ENCODE measurements at places on chromosomes 5 and 9.

- no peak for DNase-seq
These were observed 269.0 kb upstream of the RGMB start for GRCh38 chr5:98504505-98504904.

- DNase-seq = no peak
These were observed 159.5 kb upstream of the IL12B start for GRCh38 chr5:159489779-159490178.

DNA sequence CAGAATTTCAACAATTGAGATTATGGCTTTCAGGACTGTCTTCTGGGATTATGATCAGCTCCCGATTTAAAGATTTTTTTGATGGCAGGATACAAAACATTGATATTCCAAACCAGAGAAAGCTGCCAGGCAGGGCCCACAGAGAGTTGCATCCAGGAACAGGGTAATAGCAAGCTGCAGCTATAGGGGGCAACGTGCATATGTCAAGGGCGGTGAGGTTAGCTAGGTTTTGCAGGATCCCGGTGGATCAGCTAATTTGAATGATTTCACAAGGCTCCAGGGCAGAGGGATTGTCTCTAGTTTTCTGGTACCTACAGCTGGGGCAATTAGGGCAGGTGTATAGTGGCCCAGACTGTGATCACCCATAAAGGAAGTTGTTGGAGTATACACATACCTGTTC lies 339.4 kb downstream of the CHSY3 start:
- DNase-seq = no peak

DNA sequence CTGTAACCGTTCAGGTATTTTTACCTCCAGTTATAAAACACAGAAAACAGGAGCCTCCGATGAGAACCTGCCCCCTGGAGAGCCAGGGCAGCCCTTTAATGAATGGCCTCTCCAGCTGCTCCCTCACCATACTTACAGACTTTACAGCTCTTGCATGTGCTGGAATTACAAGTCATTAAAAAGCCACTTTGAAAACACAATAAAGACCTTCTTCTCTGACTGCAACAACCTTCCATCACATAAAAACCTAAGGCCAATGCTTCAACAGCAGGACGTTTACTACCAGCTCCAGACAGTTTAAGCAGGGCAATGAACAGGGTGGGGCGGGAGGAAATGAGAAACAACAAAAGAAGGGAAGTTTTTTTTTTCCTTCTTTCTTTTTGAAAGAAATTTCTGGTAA lies 213.8 kb downstream of the MLLT3 start:
- no peak for DNase-seq

GRCh38 chr5:111172504-111172903 lies 51.7 kb upstream of the CAMK4 start:
- peak; percentile 7 for DNase-seq

GRCh38 chr9:114721491-114722079 lies 39.6 kb upstream of the TEX48 start:
- no peak for DNase-seq

DNA sequence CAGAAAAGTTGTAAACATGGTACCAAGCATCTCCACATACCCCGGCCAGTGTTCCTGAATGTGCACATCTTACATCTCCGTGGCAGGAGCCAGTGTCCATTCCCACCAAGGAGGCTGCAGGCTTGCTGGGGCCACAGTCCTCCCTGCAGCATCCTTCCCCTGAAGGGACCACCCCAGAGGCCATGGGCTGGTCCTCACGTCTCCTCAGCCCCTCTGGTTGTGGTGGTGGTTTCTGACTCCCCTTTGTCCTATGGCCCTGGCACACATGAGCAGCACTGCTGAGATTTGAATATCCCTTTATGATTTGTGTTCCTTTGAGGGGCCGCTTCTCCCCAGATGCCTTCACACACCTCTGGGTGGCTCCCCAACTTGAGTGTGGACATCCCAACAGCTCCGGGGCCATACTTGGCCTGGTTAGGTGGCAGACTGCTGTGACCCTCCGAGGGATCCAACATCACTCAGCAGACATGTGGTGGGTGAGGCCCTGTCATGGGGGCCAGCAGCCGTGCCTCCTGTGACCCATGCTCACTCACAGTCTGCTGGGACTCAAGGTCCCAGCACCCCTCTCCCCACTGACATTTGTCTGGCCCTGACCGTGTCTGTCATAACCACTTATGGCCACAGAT lies 14.3 kb downstream of the PHF2 start:
- DNase-seq = no peak

GRCh38 chr5:146069780-146070099 lies 35.6 kb downstream of the PLAC8L1 start:
- DNase-seq = no peak

DNA sequence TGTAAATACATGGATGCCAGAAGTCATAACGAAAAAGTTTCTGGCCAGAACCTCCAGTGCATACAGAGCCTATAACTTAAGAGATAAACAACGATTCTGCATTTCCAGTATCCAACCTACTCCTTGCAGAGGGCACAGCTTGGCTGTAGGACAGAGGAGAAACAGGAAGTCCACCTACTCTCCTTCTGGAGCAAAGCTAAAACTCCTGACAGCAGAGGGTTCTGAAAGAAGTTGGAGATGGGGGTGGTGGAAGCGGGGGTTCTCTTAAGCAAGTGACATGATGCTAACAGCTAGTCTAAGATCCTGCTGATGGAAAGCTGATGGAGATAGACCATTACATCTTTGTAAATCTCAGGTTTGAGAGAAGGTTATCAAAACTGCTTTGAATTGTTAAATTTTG lies 35.5 kb upstream of the CTNNAL1 start:
- DNase-seq = no peak

GRCh38 chr5:11815481-11815880 lies 88.8 kb downstream of the CTNND2 start:
- no peak for DNase-seq

DNA sequence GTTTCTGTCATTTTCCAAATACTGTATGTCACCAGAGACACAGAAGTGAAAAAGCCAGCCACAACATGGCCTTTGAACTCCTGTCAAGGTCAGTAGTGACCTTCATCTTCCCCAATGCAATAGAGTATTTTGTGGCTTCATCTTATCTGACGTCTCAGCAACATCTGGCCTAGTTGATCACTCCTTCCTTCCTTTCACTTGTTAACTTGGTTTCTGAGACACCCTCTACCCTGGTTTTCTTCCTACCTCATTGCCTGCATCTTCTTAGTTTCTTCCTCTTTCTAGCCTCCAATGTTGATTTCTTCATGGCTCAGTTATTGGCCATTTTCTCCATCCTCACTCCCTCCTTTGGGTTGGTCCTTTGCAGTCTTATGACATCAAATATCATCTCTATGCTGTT lies 36.3 kb downstream of the GLIS3 start:
- DNase-seq = no peak

DNA sequence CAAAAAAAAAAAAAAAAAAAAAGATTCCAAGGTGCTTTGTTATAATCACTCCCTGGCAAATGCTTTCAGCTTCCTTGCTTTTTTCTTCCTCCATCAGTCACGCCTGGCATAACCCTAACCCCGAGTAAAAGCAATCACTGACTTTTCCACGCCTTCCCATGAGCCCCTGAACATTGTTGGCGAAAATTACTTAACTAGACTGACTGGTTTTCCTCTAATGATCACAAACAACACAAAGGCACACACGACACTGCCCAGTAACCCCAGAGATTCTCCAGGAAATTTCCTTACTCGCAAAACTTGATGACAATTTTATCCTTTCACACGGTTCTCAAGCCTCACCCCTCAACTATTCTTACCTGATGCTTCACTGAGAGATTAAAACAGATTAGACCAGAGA lies 11.4 kb upstream of the PTGR1 start:
- no peak for DNase-seq

DNA sequence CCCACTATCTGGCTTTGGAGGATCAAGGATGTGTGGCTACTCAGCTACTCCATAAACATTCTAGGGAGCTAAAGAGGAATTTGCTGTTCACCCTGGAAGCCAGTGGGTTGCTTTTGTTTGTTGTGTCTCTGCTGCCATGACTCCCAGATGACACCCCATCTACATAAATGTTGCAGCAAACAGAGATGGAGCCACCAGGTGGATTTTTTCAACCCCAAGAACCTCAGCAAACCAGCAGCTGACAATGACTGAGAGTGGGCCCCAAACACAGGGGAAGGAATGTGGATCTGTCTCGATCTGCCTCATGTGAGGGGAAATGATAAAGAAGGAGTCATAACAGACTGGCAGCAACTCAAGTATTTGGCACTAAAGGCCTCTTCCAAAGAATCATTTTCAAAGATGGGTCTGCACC lies 132.7 kb upstream of the TNC start:
- DNase-seq = no peak

DNA sequence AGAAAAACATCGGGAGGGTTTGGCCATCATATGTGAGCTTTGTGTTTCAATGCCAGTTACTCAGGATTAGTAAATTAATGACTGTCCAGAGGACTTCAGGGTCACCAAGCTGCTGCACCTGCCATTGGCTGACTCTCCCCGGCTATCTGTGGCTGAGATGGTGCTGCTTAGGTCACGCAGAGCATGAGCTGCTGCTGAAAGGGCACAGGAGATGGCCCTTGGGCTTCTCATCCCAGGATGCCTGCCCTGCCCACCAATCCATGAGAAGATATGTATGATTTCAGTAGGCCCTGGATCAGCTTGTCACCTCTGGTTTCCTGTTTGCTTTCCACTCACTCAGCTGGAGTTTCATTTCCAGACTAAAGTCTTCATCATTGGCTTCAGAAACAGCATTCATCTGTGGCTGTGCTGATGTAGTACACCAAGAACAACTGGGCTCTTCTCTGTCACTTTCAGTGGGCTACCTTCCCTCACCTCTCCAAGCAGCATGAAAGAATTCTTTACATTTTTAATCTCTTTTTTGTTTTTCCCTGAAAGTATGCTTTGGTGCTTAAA lies 2.4 kb upstream of the CATSPER3 start:
- DNase-seq = no peak

DNA sequence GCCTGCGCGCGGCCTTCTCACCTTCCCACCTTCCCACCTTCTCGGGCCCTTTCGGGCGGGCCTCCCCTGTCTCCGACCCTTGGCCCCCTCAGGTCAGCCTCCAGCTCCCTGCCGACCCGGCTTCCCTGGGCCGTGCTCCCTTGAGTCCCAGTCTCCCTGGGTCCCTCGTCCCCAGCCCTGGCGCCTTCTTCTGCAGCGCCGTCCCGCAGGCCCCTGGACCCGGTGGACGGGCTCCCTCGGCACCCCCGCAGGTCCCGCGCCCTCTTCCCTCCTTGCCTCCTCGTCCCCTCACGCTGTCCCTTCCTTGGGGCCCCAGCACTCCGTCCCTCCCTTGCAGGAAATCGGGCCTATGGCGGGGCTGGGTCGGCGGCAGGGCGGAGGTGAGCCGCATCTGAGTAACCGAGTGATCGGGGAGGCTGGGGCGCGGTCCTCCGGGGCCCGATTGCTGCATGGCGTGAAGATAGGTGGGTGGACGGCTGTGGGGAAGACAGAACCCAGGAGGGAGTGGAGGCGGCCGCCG lies 7.6 kb downstream of the ARPC5L start:
- no peak for DNase-seq

DNA sequence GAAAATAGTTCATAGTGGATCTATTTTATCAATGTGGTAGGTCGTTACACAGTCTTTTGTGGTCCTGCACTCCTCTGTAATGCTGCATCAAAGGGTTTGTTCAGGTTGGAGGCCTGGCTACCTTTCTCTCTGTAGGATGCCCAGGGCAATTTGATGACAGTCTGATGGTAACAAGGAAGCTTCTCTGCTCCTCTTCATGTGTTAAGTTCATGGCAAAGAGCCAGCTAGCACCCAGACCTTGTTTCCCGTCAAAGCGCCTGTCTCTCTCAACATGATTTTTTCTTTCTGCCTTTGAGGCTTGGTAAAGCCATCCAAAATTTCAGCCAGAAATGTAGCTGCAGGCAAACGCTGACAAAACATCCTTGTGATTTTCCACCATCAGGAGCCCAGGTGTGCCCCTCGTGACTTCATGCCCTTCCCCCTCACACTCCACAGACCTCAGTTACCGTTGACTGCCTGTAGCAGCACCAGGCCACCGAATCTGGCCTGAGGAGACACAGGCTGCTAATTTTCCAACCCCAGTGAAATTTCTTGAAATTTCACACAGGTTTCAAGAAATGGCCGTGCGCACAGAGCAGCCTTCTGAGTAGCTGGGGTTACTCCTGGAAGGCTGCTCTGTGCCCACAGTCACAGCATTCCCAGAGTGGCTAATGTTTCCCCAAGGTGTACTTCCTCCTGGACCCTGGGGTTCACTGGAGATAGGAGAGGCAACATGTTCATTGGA lies 292.7 kb downstream of the CWC27 start:
- DNase-seq = no peak

DNA sequence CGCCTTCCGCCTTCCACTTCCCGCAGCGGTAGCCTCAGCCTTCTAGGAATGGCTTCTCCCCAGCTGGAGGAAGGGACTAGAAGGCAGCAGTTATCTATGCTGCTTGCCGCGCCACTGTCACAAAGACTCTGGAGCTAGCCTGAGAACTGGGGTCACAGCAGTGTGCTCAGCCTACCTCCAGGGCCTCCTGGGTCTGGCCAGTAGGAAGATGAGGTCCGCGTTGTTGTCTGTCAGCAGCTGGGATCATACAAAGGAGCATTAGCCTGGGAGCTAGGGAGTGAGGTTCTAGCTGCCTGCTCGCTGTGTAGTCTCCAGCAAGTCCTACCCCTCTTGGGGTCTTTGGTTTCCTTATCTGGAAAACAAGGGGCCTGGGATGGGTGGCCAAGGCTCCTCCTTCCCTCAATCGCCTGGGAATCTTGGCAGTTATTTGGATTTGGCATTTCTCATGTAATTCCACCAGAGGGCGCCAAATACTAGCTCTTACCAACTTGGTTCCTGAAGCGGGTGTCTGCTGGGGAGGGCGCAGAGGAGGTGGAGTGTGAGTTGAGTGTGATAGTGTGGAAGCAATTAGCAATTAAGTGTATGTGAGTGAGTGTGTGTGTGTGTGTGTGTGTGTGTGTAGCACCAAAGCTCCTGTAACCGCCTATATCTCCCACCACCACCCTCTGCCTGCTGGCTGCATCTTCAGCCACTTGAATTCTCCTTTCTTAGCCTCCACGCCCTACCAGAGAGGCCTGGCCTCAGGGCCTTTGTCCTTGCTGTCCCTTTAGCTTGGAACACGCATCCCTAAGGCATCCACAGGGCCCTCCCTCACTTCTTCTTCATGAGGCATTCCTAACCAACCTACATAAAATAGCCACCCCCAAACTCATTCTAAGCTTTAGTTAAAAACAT lies 97.1 kb downstream of the ENTREP1 start:
- no peak for DNase-seq

DNA sequence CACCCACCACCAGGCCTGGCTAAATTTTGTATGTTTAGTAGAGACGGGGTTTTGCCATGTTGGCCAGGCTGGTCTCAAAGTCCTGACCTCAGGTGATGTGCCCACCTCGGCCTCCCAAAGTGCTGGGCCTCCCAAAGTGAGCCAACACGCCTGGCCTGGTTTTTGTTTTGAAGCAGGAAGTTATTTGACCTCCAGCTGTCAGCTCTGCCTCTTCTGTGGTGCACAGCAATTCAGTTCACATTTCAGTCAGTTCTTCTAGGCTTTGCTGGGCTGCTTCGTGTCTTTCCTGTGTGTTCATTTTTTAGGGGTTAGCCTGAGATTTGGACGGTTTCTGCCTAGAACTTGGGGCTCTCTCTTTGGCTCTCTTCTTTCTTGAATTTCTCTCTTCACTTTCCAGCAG lies 8.9 kb downstream of the LCN1 start:
- DNase-seq = no peak

GRCh38 chr9:69120380-69121154 lies 53.5 kb upstream of the TJP2 start:
- no peak for DNase-seq

All from CD4-positive, alpha-beta memory T cell (primary cell).